Colonic mucosa (tissue), 4 donors: ENCODE measurements at places on chromosomes 16 and 17. TPM values are rescaled to one million over a fixed set of nuclear protein-coding genes. Genes with fewer than 3 reads are reported as not detected.

The FA2H gene
- total RNA-seq: 51.0 TPM

The ZNF594 gene
- total RNA-seq: 3.7 TPM

The SETD1A gene
- total RNA-seq: 11.6 TPM

The ADORA2B gene
- total RNA-seq: 39.4 TPM

The KRTAP4-5 gene
- total RNA-seq: not detected

The DHRS7C gene
- not detected for total RNA-seq

The PRR35 gene
- not detected for total RNA-seq

The RNF166 gene
- total RNA-seq: 9.2 TPM

The TBX6 gene
- total RNA-seq: 0.85 TPM

The SOX8 gene
- total RNA-seq: 0.61 TPM

The OMG gene
- 0.40 TPM for total RNA-seq

The ACLY gene
- 135 TPM for total RNA-seq

The PDK2 gene
- 56.4 TPM for total RNA-seq

The DLX3 gene
- 0.21 TPM for total RNA-seq

The GLP2R gene
- 2.1 TPM for total RNA-seq

The MMP25 gene
- total RNA-seq: 0.88 TPM

The SLC38A8 gene
- not detected for total RNA-seq
